ENCODE measurements at places on chromosomes 5 and 9.

GRCh38 chr9:3398232-3398648 is 127.6 kb downstream of the RFX3 start:
- no peak for DNase-seq

DNA sequence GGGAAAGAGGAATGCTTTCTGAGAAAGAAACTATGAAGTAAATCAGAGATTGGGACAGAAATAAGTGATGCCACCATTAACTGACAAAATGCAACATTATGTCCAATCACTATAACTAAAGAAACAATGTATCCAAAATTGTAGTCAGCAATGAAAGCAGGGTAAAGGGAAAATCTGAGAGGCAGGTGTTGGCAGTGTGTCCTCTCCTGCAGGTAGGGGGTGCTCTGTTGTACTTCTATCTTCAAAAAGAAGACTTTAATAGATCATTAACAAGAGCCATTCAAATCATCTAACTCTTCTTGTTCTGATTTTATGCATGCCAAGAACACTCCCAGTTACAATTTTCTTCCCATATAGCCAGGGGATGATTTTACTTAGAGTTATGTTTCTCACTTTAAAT is 1275.7 kb downstream of the PTPRD start:
- no peak for DNase-seq

DNA sequence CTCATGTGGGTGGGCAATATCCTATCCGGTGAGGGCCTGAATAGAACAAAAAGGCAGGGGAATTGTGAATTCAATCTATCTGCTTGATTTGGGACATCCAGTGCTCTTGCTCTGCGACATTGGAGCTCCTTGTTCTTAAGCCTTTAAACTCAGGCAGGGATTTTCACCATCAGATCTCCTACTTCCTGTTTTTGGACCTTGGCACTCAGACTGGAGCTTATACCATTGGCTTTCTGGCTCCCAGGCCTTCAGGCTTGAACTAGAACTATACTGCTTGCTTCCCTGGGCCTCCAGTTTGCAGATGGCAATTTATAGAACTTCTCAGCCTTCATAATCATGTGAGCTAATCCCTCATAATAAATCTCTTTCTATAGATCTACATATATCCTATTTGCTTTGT is 134.3 kb upstream of the CLINT1 start:
- no peak for DNase-seq

DNA sequence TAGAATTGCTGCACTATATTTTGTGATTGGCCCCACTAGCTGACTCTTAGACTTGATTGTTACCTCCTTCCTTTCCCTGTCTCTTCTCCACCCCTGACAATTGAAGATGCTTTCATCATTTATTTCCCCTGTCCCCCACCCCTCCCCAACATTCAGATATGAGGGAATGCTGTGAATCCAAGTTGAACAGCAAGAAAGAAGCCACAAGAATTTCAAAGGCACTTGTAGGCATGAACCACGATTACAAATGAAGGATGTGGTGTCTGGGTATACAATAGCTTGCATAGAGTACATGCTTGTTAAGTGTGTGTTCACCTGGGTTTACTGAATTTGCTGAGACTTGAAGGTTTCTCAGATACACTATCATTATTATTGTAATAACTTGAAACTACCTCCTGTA is 78.3 kb upstream of the TRIO start:
- no peak for DNase-seq

DNA sequence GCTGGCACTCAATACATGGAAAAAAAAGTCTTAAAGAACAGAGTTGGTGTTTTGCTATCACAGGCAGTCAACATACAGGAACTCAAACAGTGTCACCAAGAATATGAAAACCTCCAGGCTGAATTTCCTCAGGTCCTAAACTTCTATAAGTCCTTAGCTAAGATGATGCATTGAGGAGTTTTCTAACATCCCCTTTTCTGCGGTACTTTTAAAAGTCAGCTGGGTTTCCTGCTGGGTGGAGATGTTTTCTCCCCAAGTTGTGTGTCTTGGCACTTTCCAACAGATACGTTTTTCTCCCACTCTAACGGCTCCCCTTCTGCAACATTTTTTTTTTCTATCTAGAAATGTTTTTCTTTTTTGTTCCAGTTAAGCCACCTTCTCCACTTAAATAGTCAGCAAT is 244.8 kb upstream of the HAPLN1 start:
- DNase-seq, result no peak

- no peak for DNase-seq
Observed at GRCh38 chr9:89522261-89522958, 24.5 kb upstream of the SEMA4D start.

GRCh38 chr5:176814836-176815438 is 4.6 kb downstream of the UNC5A start:
- no peak for DNase-seq

DNA sequence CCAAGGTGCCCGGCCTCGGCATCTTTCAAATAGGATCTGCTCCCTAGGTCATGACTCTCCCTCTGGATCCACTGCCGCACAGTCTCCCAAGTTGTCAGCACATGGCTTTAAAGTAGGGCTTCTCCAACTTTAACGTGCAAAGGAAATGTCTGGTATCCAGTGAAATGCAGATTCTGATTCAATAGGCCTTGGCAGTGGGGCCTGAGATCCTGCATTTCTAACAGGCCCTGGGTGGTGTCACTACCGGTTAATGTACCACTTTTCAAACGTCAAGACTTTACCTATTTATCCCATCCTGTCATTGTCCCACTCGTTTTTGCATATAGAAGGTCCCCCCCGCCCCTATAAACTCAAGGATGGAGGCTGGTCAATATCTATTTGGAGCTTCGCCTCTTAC is 137.6 kb upstream of the ZNF618 start:
- DNase-seq, result no peak

GRCh38 chr9:107036367-107036766 is 173.4 kb downstream of the ZNF462 start:
- DNase-seq, result no peak

DNA sequence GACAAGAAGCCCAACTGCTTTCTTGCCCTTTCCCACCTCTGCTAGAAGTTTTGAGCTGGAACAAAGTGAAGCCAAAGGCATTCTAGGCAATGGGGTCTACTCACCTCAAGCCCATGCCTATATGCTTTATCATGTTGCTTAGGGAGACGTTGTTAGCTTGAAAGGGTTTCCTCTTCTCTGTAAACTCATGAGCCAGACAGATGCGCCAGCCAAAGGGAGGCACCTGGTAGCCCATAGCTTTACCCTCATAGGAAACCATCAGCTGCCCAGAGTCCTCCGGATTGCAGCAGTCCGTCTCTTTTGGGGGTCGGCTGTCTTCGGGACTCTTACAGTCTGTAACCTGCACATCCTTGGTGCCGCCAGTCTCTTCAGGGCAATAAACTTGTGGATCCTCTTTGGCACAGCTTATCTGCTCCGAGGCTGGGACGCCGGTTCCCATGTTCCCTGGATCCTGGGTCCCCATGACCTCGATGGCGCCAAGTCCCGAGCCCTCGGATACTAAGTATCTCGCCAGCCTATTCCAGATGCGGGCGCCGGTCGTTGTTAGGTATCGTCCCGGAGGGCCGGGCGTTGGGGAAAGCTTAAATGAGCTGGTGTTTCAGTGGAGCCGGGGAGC is 678 bp downstream of the GBA2 start:
- DNase-seq, result no peak
